ENCODE measurements at places on chromosomes 1 and 21.

GRCh38 chr21:33199100-33199464 is 30.7 kb upstream of the IFNAR2 start:
- no peak for DNase-seq

- peak; percentile 26 for DNase-seq
These were observed 10.7 kb downstream of the EXTL2 start for GRCh38 chr1:100883963-100884362.

GRCh38 chr1:5955479-5955977 is 36.7 kb downstream of the NPHP4 start:
- DNase-seq: no peak

DNA sequence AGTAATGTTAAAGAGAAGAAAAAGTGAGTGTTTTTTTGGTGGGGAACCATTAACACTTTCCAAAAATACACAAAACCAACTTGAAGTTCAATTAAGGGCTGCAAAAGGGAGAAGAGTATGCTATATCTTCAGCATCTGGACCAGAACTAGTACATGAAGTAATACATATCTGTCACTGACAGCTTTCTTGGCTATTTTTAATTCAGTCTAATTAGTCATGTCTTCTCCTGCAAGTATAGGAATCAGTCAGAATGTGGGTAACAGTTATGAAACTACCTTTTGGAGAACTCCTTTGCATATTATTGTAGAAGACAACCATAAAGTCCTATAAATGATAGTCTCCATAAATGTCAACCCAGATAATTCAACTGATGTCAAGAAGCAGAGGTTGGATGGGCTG is 901.2 kb downstream of the TTLL7 start:
- DNase-seq: no peak

GRCh38 chr1:183780757-183781156 is 24.2 kb upstream of the RGL1 start:
- DNase-seq: no peak

- DNase-seq: no peak
These were observed 4.7 kb downstream of the HMGN2 start for GRCh38 chr1:26476958-26477357.
